ENCODE measurements at places on chromosomes 13 and 19.

DNA sequence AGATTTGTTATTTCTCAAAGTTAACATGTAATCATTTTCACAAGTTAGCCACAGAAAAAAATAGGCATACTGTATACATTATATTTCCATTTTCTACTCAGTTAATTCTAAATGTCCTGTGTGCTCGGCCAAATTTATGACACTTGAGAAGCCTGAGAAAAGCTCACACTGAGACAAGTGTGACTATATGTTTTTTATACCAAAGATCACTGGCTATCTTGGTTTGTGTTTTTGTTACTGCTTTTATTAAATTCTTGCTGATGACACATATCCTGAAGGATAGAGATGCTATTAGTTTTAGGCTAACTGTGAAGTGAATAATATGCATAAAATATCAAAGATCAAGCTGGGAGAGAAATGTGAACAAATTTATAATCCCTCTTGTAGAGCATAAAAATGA lies 49.3 kb upstream of the IL17D start:
- no peak for DNase-seq

DNA sequence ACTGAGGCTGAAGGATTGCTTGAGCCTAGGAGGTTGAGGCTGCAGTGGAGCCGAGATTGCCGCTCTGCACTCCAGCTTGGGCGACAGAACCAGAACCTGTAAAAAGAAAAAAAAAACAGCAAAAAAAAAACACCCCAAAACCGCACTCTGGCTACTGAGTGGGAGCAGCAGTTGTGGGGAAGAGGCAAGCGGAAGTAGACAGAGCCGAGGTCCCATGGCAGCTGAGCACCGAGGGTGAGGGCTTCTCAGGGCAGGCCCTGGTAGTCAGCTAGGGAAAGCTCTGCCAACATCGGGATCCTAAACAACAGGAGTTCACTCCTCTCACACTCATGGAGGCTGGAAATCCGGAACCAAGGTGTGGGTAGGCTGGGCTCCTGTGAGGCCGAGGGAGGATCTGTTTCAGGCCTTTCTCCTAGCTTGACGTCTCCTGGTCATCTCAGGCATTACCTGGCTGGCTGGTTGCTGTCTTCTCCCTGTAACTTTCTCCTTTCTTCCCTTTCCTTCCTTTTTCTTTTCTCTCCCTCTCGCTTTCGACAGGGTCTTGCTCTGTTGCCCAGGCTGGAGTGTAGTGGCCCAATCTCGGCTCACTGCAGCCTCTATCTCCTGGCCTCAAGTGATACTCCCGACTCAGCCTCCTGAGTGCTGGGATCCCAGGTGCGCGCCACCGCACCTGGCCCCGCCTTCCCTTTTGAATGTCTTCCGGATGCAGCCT lies 15.8 kb upstream of the LATS2 start:
- no peak for DNase-seq

GRCh38 chr13:98505217-98505616 lies 71.7 kb downstream of the STK24 start:
- no peak for DNase-seq

DNA sequence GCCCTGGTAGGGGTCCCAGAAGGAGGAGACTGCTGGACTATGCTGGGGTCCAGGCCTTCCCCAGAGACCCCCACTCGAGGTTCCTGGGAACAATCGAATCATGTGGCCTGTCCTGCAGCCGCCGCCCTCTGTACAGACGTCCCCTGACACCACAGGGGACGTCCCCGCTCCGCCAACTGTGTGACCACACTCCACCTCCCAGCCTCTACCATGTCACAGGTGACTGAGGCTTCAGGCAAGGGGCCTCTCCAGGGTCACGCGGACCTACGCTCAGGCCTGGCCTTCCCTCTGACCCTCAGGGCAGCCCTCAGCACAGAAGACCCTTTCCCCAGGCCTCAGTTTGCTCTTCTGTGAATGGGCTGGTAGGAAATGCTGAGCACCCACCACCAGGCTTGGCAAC lies 13.1 kb upstream of the TMEM161A start:
- no peak for DNase-seq

Data from left cardiac atrium (tissue), 4 donors.